NCI-H446 (cell line): ENCODE measurements at places on chromosomes 1 and 21.

- no peak for DNase-seq
Measured at GRCh38 chr1:180566026-180566425, 7.3 kb downstream of the OVAAL start.

- DNase-seq = no peak
Measured at GRCh38 chr1:89104147-89104546, 21.8 kb downstream of the GBP2 start.

DNA sequence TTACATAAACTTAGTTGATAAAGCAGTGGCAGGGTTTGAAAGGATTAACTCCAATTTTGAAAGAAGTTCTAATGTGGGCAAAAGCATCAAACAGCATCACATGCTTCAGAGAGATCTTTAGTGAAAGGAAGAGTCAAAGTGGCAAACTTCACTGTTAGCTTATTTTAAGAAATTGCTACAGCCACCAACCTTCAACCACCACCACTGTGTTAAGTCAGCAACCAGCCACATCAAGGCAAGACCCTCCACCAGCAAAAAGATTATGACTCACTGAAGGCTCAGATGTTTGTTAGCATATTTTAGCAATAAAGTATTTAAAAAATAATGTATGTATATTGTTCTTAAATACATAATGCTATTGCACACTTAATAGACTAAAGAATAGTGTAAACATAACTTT lies 21.3 kb upstream of the MAGI3 start:
- DNase-seq = no peak

- no peak for DNase-seq
Measured at GRCh38 chr1:224819861-224820260, 109.6 kb upstream of the DNAH14 start.

DNA sequence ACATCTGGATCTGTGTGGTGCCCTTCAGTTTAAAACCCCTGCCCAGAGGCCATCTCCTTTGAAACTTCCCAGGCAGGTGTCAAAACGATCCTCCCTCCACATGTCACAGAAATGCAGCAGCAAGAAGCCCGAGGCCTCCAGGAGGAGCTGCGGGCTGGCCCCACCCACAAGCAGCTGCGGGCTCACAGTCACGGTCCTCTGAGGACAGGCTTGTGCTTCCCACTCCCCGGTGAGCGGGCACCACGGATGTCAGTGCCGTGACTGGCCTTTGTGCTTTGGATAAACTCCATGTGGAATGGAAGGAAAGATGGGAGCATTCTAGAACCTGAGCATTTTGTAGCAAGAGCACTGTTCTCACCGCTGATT lies 65.8 kb downstream of the SIK1 start:
- DNase-seq = no peak

DNA sequence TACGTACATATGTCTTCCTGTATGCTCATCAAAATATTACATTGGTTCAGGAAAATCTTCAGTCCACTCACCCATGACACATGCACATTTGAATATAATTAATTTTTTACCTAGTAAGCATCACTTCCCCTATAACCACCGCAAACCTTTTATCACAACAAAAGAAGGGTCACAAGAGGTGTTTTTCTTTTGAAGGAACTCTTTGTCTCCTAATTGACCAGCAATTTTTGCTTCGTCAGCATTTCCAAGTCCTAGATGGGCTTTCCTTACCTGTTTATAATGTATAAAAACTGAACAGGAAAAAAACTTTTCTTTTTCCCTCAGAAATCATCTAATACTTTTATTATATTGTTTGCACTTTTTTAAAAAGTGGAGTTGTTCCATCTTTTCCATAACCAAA lies 631.3 kb downstream of the PLA2G4A start:
- DNase-seq = no peak

GRCh38 chr1:114755006-114755931 lies 2.5 kb downstream of the CSDE1 start:
- no peak for DNase-seq

DNA sequence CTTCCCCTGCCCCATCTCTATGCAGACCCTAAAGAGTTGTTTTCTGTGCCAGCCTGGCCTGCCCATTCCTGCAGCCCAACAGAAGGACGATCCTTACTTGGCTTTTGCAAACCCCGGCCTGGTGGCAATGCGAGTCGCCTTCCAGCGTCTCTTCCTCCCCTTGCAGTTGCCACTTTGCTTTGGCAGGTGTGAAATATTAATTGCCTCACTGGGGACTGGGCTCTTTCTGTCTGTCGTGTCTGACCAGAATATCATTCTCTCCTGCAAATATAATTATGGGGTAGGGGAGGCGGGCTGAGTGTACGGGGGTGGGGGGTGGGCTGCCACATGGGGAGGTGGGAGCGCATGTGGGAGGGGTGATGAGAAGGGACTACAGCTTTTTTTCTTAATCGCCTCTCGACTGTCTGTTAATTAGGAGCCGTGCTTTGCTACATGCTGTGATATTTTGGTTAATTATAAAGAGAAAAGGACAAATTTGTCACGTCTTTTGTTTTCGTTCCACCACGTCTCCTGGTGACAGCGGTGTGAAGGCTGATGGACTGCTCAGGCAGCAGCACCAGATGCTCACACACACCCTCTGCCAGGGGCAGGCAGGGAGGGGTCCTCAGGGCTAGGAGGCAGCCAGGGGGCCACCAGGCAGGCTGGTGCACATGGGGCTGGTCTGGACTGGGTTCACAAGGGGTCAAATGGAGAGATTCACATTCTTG lies 80.1 kb upstream of the CD34 start:
- no peak for DNase-seq

DNA sequence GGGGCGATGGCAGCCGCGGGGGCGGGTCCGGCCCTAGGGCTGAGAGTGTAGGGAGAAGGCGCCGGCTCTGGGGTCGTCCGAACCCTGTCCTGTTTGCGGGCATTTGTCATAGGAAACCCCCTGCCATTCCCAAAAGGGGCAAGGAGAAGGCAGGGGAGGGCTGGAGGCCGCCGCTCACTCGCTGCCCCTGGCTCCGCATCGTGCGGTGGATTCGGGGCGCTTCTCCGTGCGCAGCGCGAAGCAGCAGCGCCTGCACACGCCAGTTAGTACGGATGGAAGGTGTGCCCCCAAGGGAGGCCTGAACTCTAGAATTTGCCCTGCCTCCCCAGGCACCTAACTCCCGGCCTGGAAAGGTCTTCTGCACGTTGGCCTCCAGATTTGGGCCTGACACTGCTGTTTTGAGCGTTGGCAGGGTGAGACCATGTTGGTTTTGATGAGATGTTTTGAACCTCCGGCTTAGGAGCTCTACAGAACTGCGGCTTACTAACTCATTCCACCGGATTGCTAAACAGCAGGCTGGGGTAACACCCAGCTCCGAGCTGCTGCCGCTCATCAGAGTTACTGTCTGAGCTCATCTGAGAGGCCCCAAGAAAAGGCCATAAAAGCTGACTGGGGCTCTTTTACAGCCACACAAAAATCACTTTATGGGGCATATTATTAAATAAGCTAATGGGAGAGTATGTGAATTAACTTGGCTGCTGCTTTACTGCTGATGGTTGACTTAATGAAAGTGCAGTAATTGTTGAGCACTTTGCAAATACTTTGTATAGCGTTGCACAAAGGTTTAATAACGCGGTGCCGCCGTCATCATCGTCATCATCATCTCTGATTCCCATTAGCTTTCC lies 987 bp downstream of the GPR137B start:
- DNase-seq = no peak

GRCh38 chr1:182488803-182489202 lies 38.9 kb downstream of the RGSL1 start:
- no peak for DNase-seq

- no peak for DNase-seq
Measured at GRCh38 chr1:178682429-178682828, 42.6 kb upstream of the RALGPS2 start.

GRCh38 chr1:25688390-25689119 lies 72.0 kb downstream of the MAN1C1 start:
- DNase-seq = peak; percentile 90

- no peak for DNase-seq
Measured at GRCh38 chr1:12369258-12369657, 139.4 kb downstream of the VPS13D start.

- DNase-seq = no peak
Measured at GRCh38 chr1:7221826-7222694, 436.8 kb downstream of the CAMTA1 start.

DNA sequence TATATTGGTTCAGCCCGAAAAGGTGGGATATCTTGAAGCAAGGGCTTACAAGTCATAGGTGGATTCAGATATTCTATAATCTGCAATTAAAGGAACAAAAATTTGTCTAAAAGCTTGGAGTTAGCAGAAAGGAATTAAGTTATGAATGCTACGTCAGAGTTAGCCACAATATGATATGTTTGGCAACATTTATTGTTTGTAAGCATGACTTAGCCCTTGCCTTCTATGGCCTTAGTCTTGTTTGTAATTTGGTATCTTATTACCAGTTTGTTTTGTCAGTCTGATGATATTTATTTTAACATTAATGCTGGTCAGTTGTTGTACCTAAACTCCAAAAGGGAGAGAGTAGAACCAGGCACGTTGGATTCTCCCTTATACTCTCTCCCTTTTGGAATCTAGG lies 43.1 kb upstream of the SUCO start:
- DNase-seq = no peak

DNA sequence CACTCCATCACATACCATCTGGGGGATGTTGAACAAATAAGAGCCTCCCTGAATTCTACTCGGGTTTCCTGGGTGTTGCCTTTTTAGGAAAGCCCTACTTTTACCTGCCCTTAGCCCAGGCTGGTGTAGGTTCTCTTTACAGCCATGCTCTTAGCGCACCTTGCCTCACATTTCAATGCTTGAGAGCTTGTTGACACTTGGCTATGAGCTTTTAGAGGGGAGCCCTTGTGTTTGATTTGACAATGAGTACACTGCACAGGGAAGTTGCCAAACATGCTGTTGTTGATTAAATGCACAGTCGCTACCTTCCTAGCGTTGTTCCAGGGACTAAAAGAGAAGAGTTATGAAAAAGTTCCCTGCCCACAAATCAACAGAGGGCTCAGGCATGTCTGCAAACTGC lies 103.8 kb downstream of the TRABD2B start:
- no peak for DNase-seq

DNA sequence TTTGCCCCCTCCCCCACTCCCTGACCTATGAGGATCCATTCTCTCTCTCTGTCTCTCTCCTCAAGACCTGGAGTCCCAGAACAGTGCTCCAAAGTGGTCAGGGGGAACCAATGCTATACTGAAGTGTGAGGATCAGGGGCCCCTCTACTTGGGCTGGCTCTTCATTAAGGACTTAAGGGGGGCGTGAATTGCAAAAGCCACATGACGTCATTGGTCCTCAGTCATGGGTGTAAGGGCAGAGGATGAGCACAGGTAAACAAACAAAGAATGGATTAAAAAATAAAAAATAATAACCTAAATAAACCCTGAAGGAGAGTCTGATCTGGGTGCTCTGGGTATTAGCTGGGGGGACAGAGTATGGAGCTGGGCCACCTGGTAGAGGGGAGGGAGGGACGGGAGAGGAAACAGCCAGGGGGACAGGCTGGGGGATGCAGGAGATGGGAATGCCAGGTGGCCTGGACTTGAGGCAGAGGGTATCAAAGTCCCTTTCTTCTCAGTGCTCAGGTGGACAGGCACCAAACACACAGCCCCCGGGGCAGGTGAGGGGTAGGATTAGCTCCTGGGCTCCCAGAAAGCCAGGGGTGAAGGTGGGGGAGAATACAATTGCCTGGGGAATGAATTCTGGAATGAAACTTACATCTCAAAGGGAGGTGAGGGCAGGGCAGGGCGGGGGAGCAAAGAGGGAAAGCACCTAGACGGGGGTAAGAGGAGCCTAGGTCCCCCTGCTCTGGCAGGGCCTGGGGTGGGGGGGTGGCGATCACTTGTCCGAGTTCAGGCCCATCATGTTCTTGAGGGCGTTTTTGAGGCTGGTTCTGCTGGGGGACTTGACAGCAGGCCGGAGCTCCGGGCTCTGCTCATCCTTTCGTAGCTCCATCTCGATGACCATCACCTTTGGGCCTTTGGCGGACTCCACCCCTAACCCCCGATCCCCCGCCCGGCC lies 4.6 kb downstream of the MPZ start:
- no peak for DNase-seq

- no peak for DNase-seq
Measured at GRCh38 chr1:228152097-228152917, 2.6 kb downstream of the GJC2 start.

DNA sequence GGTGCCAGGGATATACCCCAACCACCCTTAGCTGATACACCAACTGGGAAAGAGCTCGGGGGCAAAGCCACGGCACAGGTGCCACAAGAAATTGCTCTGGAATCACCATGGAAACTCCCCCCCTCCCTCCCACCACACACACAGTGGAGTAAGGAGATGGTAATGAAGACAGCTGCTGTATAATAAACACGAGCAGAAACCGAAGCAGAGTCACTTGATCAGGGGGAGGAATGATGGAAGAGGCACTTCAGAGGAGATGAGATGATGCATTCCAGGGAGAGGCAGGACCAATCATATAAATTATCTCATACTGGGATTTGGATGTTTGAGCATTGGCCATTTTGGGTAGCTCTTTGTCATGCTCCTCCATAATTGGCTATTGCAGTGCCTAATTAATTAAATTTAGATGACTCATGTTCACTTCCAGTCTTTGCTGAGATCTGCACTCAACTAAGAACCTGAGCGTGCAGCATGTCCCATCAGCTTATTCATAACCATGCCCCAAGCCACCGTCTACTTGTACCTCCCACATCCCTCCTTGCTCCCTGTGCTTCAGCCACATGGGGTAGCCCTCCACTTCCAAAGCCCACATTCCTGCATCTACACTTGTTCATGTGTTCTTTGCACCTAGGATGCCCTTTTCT lies 189.5 kb downstream of the ZSCAN20 start:
- no peak for DNase-seq

GRCh38 chr1:91171898-91172297 lies 150.1 kb upstream of the ZNF644 start:
- peak; percentile 95 for DNase-seq

GRCh38 chr1:114551400-114551799 lies 30.0 kb downstream of the BCAS2 start:
- no peak for DNase-seq

DNA sequence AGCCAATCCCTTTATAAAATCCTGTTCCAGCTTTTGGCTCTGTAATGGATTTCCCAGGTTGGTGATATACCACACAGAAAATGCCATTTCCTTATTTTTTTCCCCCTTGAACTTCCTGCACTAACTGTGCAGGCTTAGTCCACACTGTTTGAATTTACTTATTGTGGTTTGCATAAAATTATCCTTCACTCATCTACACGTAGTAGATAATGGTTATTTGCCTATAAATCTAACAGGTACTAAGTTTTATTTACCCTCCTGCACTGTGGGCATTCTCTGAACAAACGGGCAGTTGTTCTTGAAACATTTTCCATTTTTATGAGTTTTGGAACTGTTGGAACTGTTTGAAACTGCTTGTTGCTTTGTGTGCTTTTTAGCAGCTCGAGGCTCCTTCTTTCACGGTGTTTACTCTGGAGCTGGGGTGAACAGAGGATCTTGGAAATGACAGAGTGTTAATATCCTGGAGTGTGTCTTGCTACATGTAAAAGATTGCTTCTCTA lies 23.0 kb upstream of the KIFAP3 start:
- no peak for DNase-seq

- no peak for DNase-seq
Measured at GRCh38 chr21:42639646-42640152, 13.7 kb upstream of the PDE9A start.

GRCh38 chr1:94884106-94884505 lies 42.8 kb downstream of the CNN3 start:
- DNase-seq = no peak

GRCh38 chr1:234040446-234041317 lies 136.2 kb downstream of the SLC35F3 start:
- DNase-seq = no peak

- no peak for DNase-seq
Measured at GRCh38 chr1:14658642-14659041, 60.2 kb downstream of the KAZN start.

- no peak for DNase-seq
Measured at GRCh38 chr1:103459346-103459745, 66.2 kb upstream of the RNPC3 start.
